ENCODE measurements at places on chromosomes 2 and 18.

DNA sequence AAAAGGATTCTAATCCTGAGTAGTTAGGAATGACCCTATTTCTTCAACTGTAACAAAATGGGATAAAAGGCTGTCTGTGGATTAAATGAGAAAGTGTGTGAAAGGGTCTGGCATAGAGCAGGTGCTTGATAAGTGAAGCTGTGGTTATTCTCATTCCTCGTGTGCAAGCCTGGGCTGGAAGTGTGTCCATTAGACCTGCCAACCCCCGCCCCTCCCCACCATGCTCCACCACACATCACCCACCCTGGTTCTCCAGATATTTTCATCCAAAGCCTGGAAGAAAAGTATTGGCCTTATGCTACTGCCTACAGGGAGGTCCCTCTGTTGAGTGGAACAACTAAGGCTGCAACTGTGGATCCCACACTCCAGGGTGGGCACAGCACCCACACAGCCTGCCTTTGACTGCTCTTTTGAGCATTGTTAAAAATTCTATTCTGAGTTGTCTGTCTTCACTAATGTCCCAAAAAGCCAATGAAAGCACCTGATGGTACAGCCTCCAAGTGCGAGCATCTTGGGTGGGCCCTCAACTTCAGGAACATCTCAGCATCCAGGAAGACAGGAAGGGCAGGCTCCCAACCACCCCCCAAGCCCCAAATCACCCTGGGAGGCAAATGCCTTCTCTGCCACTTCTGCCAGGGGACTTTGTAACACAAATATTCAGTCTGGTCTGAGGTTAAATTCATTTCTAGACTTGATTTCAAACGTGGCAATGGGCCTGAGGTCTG is 102.8 kb upstream of the PPP1CB start:
- DNase-seq = no peak

- no peak for DNase-seq
Observed at GRCh38 chr2:174914853-174915760, 90.1 kb downstream of the CHN1 start.

DNA sequence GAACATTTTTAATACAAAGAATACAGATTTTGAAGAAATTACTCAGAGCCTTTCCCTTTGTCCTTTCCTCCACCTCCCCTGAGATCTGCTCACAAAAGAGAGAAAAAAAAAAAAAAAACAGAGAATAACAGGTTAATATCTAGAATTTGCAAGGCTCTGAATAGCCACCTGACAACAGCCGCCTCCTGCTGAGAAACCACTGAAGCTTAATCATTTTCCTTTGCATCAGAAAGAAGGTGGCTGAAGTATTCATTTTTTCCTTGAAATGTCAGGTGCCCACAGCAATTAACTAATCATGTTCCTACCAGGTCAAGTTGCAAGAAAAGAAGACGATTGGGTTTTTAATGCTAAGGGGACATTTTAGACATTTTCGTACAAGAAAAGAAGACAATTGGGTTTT is 21.2 kb downstream of the CNTNAP5 start:
- DNase-seq = peak; percentile 12

GRCh38 chr2:200728630-200729029 is 83.1 kb upstream of the BZW1 start:
- no peak for DNase-seq

GRCh38 chr2:112187046-112187715 is 49.0 kb downstream of the FBLN7 start:
- no peak for DNase-seq

DNA sequence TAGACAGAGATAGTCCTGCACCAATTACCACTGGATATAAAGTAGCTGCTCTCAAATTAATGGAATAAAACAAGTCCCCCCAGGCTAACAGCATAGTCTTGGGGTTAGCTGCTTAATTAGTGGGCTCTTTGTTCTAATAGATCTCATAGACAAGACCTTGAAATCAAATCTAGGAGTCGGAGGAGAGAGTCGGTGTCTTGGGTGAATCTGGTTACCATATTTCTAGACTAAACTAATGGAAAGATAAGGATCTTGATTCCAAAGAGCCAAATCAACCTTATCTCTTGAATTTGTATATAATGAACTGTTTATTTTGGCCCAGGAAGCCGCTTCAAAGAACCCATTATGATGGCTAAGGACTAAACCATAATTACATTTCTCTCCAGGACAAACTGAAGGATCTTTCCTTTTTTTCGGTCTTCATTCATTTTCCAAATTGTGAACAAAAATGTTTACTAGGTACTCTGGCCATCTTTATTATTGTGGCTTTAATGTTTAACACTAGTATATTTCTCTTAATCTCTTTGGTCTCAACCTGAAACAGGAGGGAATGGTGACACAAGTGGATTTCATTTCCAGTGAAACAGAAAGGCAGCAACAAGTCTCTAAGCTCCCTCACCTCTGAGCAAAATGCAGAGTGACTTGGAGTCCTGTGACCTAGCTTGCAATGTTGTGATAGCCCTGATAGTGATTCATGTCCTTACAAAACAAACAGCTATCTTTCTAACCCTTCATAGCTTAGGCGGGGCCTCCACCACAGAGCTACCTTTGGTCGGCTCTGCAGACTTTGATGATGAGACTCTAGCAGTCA is 137.9 kb upstream of the PARD3B start:
- DNase-seq = peak; percentile 1

GRCh38 chr2:231063347-231063746 is 6.7 kb downstream of the PSMD1 start:
- no peak for DNase-seq

- no peak for DNase-seq
Observed at GRCh38 chr2:181143790-181144300, 163.4 kb downstream of the UBE2E3 start.

GRCh38 chr18:49704334-49704733 is 109.0 kb downstream of the ACAA2 start:
- DNase-seq = no peak

DNA sequence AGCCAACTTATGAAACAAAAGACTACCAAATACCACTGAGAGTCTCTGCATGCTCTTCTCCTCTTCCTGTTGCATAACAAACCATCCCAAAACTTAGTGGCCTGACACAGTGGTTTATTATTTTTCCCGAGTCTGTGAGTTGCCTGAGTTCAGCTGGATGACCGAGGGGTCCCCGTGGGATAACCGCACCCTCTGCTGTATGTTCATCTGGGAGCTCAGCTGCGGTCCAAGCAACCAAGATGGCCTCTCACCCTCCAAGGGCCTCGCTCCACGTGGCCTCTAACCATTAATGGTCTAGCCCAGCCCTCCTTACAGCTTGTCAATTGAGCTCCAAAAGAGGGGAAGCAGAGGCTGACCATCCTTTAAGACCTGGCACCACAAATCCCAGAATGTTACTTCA is 17.1 kb downstream of the ITM2C start:
- DNase-seq = no peak

GRCh38 chr2:69539549-69539908 is 102.3 kb upstream of the NFU1 start:
- no peak for DNase-seq

- DNase-seq = no peak
Observed at GRCh38 chr18:75241705-75242104, 31.1 kb downstream of the TSHZ1 start.

DNA sequence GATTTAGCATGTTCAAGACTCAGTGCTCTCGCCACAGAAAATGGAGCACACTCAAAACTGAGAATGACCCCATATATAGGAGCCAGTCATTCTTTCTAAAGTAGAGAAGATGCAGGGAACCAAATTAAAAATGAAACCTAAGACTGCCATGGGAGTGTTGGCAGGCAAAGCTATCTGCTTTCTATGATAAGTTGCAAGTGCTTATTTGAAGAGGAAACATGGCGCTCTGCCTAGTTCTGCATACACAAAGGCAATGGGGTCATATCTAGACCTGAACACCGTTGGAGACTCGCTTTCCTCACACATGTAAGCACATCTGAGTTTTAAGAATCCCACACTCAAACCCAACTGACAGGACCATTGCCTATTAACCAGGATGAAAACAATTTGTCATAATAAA is 292.5 kb downstream of the ALK start:
- DNase-seq = no peak

DNA sequence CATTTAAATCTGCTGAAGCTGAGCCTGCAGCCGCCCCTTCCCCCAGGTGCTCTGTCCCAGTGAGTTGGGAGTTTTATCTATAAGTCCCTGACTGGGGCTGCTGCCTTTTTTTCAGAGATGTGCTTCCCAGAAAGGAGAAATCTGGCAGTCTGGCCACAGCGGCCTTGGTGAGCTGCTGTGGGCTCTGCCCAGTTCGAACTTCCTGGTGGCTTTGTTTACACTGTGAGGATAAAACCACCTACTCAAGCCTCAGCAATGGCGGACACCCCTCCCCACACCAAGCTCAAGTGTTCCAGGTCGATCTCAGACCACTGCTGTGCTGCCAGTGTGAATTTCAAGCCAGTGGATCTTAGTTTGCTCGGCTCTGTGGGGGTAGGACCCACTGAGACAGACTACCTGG is 97.3 kb downstream of the ACAA2 start:
- DNase-seq = no peak

DNA sequence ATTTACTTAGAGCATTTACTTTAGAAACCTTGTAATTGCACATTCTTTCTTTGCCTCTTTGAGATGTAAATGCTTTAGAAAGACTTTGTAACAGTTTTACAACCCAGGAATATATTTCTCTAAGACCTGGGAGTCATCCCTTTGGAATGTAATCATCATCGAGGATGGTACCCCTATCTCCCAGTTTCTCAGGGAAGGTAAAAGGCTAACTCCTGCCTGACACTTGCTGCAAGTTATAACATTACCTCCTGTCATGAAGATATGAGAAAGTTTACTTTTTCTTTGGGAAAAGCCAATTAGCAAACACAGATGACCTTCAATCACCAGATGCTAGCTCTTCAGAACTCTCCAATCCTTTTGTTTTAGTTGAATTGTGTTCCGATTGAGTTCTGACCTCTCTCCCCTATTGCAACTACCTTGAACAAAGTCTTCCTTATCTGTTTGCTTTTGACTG is 420.3 kb upstream of the FSIP2 start:
- peak; percentile 11 for DNase-seq

DNA sequence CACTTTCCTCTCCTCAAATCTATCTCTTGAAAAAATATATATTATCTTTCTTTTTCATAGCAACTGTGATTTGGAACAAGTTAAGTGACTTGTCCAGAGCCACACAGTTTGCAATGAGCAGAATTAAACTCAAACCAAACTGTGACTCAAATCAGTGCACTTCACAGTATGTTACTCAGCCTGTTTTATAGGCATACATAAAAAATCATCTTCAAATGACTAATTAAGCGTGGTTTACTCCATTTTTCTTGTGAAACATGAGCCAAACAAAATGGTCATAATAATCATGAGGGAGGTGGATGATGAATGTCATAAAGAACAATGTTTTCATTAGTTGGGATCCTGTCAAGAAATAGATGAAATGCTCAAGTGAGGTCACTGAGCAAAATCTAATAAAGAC is 6.1 kb upstream of the CCDC178 start:
- no peak for DNase-seq

DNA sequence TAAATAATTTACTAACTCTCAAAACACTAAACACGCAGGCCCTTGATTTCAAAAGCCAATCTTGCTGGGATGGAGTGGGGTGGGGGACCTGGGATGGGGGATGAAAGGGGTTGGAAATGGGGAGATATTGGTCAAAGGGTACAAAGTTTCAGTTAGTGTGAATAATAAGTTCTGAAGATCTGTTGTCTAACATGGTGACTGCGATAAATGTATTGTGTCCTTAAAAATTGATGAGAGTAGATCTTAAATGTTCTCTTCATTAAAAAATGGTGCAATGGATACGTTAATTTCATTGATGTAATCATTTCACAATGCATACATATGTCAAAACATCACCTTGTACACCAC is 505 bp upstream of the ACYP2 start:
- DNase-seq = no peak

GRCh38 chr18:56637711-56638231 is 621 bp downstream of the TXNL1 start:
- DNase-seq = no peak

DNA sequence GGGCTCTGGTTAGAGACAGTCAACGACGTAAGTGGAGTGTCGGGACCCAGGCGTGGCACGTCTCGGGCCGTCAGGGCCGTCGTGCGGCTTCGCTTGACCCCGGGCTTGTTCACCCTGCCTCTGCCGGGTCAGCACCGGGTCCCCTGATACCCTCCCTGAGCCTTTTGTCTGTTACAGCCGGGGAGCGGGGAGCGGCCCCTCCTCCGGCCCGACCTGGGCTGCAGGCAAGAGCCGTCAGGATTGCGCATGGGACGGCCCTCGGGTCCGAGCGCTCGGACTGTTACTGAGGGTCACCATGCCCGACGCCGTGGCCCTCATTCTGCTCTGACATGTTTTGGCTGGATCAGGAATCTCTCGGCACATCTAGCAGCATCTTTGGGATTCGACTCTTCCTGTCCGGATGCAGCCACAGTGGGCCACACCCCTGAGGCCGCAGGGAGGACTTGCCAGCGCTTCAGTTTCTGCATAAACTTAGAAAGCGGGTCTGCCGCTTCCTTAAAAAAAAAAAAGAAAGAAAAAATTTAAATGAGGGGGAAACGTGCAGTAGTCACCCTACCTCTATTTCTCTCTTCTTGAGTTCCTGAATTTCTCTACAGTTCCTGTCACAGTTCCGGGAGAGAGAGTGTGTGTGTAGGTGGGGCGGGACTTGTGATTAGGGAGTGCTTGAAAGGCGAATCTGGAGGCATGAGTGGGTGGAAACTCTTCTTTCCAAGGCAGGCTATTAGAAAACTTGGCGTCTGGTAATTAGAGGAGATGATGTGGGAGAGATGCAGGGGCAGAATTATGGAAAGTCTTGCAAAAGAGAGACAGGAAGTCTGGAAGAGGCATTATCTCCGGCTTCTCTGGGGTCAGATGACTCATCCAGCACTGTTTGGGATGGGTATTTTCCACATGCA is 909 bp downstream of the TMEM87B start:
- no peak for DNase-seq

DNA sequence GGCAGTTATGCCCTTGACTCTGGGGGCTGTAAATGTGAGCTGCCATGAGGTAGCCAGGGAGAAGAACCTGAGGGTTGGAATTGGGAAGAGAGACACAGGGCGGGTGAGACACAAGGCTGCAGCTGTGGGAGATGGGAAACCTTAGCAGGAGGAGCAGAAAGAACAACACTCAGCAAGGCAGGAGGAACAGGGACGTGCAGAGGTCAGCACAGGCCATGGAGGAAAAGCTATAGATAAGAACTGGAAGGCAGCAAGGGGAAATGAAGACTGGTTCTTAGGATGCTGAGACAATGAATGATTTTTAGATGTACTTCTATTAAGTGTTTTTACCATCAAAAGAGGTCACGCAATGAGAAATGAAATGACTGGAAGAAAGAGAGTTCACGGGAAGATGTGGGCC is 80.2 kb downstream of the USP40 start:
- no peak for DNase-seq

DNA sequence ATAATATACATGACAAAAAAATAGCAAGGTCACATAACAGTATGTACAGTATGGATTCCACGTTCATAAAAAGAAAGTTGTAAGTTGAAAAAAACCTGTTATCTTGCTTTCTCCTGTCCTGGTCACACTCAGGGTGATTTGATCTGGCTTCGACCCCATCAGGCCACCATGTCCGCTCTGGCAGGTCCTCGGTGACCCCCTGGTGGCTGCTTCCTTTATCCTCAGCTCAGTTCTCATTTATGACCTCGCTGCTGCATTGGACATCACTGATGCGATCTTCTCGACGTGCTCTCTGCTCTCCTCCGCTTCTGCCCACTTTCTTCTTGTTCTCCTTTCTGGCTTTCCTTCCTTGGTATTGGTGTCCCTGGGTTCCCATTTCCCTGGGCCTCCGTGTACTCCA is 29.7 kb downstream of the DGKD start:
- DNase-seq = peak; percentile 49

Data from ELF-1 (cell line).